ENCODE measurements at places on chromosomes 5 and 9.

DNA sequence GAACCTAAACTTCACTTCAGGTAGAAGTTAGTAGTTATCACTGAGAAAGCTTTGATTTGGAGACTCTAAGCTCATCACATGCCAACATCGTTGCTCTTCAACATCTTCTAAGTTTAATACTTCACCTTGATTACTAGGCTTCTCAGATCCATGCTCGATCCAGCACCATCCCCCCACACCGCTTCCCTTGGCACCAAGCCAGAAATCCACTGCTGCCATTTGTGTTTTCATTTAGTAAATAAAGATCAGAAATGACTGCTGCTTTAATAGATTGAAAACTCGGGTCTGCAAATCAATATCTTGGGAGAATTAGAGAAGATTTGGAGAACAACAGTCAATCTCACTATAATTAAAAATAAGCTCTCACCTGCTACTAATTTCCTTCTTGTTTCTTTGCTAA, 214.7 kb upstream of the NR4A3 start:
- DNase-seq = no peak

- DNase-seq = no peak
These were observed 63.3 kb downstream of the CAVIN4 start for GRCh38 chr9:100641166-100641565.

- no peak for DNase-seq
These were observed 200.5 kb downstream of the ARHGEF28 start for GRCh38 chr5:73826301-73827105.

DNA sequence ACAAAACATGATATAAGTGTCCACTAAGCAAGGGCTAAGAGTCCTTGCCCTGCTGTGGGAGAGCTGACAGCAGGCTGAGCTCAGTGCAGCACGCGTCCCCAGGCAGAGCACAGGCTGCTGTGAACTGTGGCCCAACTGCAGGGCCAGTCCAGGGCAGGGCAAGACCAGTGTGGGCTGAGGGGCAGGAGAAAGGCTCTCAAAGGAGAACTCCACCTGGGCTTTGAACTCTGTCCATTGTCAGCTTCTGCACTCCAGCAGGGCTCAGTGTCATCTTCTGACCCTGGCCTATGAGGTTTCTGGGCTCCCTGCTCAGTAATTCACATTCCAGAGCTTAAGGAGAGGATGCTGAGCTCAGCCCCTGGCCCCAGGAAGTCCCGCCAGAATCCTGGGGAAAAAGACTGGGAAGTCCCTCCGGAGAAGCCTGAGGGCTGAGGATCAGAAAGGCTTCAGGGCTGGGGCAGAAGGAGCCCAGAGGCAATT, 37.4 kb downstream of the LHFPL2 start:
- no peak for DNase-seq

GRCh38 chr5:62231576-62231975, 74.4 kb upstream of the KIF2A start:
- DNase-seq = no peak

DNA sequence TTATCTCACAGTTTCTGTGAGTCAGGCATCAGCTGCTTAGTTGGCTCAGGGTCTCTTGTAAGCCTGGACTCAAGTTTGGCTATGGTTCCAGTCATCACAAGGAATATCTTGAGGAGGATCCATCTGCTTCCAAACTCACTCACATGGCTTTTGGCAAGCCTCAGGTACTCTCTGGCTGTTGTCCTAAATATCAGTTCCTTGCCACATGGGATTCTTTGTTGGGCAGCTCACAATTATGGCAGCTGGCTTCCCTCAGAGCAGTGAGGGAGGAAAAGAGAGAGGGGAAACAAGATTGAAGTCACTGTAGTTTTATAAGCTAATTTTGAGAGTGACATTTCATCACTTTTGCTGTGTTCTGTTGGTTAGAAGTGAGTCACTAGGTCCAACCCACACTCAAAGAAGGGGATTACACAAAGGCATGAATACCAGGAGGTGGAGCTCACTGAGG, 144.5 kb downstream of the GCNT1 start:
- no peak for DNase-seq

DNA sequence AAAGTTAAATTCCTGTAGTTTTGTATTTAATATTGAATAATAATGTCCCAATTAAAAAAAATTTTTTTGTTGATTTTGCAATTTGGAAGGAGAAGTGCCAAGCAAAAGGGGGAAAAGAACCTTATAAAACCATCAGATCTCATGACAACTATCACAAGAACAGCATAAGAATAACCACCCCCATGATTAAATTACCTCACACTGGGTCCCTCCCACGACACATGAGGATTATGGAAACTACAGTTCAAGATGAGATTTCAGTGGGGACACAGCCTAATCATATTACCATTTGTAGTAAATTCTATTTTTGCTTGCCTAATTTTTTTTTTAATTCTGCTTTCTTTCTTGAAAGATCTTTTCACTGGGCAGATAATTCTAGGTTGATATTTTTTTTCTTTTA, 33.4 kb upstream of the FCHO2 start:
- DNase-seq = no peak

DNA sequence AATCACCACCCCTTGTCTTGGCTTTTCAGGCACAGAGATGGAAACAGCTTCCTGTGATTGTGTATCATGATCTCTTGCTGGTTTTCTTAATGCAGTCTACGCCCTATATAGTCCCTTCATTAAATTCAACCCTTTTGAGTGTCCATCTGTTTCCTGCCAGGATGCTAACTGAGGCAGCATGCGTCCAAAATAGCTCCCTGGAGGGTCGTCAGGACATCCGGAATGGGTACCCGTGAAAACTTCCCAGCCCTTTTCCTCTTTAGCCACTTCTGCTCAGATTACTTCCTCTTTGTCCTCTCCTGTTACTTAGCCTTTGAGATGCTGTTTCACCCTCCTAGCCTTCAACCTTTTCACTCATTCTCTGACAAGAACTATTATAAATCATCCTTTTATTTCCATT, 79.8 kb upstream of the KLF9 start:
- no peak for DNase-seq

- DNase-seq = no peak
These were observed 40.1 kb downstream of the ALG2 start for GRCh38 chr9:99181621-99182020.

DNA sequence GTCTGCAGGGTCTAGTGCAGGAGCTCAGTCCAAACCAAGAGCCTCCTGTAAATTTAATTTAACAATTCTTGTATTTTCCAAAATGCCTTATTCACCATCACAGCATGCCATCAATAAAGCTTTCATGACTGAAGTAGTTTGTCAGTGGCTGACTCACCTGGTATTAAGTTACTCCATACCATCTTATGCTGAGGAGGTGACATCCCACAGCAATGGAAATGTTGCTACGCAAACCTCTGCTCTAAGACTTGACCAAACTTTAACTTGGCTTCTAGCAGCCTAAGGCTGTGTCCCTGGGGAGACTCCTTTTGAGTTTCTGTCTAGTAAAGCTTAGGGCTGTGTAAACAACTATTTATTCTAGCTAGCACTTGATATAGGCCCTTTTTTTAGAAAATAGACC, 1231.3 kb upstream of the CDH18 start:
- no peak for DNase-seq

- DNase-seq = no peak
These were observed 193.2 kb downstream of the OLFM1 start for GRCh38 chr9:135280666-135281065.

GRCh38 chr5:68015381-68016302, 199.9 kb upstream of the PIK3R1 start:
- no peak for DNase-seq

DNA sequence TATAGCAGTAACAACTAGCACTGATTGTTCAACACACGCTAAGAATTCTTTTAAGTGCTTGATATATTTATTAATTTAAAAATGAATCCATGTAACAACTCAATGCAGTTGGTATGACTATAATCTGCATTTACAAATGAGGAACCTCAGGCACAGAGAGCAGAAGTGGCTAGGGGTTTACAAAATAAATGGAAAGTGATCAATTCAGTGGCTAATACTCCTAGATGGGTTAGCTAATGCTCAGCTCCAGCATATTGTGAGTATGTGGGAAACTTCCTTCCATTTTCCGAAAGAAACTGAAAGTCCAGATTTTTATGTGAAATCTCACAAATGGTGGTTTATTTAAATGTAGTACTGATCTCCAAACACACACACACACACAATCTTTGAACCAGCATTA, 128.0 kb downstream of the RFX3 start:
- no peak for DNase-seq

All from activated CD8-positive, alpha-beta memory T cell treated with anti-CD3 and anti-CD28 coated beads for 1 hour (primary cell).